ENCODE measurements at places on chromosomes 1 and 21.

GRCh38 chr1:230858236-230858820 lies 10.0 kb downstream of the C1orf198 start:
- no peak for DNase-seq

- DNase-seq: no peak
These were observed 27.2 kb upstream of the MGST3 start for GRCh38 chr1:165603810-165604209.

DNA sequence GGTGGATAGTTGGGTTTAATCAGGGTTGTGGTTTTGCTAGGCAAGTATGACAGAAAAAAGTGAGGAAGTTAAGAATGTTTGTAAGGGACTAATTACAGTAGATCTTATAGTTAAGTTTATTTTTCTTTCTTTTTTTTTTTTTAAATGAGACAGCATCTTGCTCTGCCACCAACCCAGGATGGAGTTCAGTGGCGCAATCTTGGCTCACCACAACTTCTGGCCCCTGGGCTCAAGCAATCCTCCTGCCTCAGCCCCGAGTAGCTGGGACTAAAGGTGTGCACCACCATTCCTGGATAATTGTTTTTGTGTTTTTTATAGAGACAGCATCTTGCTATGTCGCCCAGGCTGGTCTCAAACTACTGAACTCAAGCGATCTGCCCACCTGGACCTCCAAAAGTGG lies 41.7 kb downstream of the EYA3 start:
- DNase-seq: no peak

DNA sequence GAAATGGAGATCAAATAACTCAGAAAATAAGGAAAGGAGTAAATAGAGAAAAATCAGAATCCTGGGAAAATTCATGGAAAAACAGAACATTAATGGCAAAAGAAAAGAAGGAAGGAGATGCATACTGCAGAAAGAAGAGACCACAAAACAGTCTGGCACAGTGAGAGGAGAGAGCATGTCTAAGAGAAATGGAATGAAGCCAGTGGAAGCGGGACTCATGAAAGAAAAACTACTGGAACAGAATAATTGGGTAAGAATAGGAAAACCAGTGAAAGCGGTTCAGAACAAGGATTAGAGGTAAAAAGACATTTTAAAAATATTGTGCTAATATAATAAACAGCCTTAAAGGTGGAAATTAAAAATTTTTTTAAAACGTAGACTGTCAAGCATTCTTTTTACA lies 93.6 kb upstream of the GREM2 start:
- DNase-seq: no peak

DNA sequence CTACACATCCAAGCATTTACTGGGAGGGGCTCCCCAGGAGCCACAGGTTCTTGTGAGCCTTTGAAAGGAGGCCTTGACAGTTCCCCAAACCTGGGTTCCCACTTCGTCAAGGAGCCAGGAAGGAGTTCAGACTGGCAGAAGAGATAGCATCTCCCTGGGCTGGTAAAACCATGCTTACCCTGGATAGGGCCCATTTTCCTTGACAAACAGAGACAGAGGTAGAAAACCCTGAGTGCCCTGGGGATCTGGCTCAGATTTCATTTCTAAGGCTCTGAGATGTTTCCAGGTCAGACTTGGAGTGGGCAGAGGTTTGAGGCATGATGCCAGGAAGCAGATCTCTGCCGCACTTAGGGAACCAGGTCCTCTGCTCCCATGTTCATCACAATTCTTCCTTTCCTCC lies 2.7 kb downstream of the ETNK2 start:
- DNase-seq: no peak

DNA sequence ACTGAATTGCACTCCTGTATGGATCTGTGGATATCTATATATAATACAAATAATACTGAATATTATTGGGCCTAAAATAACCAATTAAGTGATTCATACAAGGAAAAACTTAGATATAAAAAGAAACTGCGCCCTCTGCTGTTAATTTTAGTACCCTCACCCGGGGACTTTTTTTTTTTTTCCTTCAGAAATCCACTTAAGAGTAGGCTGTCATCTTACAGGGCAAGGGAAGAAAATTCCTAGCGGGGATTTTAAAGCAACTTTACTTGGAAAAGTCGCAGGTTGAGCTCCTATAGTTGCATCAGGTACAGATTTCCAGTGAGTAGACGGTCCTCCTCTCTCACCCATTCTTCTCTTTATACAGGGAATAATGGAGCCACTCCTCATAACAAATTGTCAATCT lies 1.3 kb downstream of the NTNG1 start:
- DNase-seq: peak; percentile 58

DNA sequence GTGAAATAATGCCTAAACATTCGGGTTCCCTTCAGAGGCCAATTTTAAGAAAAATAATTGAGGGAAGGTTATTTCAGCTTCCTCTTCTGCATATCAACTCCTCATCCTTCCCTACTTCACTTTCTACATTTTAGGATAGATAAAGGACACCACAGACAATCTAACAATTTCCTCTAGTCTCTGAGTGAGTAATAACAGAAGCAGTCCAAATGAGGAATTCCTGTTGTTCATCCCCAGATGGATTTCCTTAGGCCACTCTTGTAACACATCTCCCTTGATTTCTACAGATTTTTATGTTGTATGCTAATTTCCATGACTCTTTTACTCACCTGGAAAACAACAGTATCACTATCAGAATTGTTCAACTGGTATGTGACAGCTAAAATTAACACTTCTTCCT lies 87.7 kb upstream of the LYPLAL1 start:
- peak; percentile 35 for DNase-seq

DNA sequence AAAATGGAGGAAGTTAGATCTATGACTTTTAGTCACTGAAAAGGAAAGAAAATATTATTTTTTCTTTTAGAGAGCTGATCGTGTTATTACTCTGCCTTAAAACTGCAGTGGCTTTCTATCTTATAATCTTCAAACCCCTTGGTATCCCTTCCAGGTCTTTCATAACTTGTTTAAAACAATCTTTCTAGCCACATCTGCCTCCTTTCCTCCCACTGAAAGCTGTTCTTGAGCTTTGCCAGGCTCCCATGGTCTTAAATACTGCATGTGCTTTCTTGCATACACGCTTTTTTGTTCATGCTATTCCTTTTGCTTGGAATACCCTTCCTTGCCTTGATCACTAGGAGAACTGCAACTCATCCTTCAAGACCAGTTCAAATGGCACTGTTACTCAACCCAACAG lies 65.9 kb upstream of the GADD45A start:
- DNase-seq: no peak

Data from suppressor macrophage treated with lipopolysaccharide for 1 hour (primary cell).